Stimulated activated CD8-positive, alpha-beta memory T cell treated with anti-CD3 and anti-CD28 coated beads, Interleukin-7, amount 100 ng/mL, for 1 hour (primary cell): ENCODE measurements at places on chromosomes 2 and 18.

GRCh38 chr2:222813177-222813843 is 47.5 kb upstream of the ACSL3 start:
- no peak for DNase-seq

- DNase-seq, result no peak
These were observed 340.4 kb downstream of the NRXN1 start for GRCh38 chr2:50691513-50691912.

DNA sequence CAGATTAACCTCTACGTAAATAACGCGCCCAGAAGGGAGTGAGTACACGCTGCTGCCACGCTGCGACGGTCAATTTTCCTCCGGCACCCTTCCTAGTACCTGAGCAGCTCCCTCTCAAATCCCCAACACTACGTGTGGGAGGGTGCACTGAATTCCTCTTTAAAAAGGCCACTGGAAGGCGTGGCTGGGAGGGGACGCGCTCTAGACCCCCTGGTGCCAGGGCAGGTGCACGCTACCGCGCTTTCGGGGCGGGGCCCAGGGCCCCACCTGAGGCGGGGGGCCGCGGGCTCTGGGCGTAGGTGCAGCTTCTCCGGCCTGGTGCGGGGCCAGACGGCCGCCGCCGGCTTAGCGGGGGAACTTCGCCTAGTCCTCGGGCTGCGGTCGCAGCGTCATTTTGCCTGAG is 668 bp upstream of the ANKRD12 start:
- DNase-seq, result no peak

- no peak for DNase-seq
These were observed 363.5 kb upstream of the TNP1 start for GRCh38 chr2:217223222-217223930.

- DNase-seq, result no peak
These were observed 52.7 kb upstream of the MAPK4 start for GRCh38 chr18:50507120-50507590.

DNA sequence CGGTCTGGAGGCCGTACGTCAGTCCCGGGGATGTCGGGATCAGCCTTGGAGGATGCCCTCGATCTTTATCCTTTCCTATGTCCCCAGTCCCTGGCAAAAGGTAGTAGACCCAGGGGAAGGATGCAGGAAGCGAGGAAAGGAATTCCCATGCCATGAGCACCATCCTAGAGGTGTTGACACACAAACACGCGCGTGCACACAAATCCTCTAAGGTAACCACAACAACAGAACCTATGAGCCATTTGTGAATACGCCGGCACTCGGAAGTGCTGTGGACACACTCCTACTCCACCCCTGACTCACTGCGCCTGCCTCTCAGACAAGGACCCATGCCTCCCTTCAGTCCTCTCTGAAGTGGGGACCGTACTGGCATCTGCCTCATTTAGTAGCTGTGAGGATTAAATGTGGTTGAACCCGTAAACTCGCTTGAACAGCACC is 11.3 kb upstream of the MLPH start:
- no peak for DNase-seq
